ENCODE measurements at places on chromosomes 3 and 15. TPM values are rescaled to one million over a fixed set of nuclear protein-coding genes. Genes with fewer than 3 reads are reported as not detected.

- DNase-seq, result no peak
These were observed 49.0 kb downstream of the MSL2 start for GRCh38 chr3:136146981-136147729.

DNA sequence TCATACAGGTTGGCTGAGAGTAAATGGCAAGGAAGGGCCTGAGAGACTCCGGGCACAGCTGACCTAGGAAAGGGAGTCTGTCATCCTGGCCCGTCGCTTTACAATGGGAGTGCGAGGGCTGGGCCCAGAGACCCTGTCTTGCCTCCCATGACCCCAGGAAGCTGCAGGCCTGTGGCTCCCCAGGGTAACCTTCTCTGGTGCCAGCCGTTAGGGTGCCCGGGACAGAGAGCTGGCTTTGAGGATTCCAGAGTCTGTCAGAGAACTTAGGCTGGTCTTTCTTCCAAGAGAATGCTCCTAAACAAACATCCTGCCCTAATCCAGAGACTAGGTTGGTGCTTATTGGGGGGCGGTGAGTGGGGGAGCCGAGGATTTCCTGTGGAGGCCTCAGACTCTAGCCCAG, 18.5 kb downstream of the ZNF710 start:
- DNase-seq, result no peak

The LRRN1 gene
- total RNA-seq, result 0.17 TPM

GRCh38 chr15:88231909-88232644, 24.5 kb downstream of the NTRK3 start:
- DNase-seq, result no peak

- DNase-seq, result no peak
These were observed 17.1 kb downstream of the TPM1 start for GRCh38 chr15:63059573-63060216.

GRCh38 chr3:158381262-158381868, 189.6 kb upstream of the MLF1 start:
- DNase-seq, result no peak

GRCh38 chr15:39127925-39128617, 452.8 kb upstream of the THBS1 start:
- no peak for DNase-seq

DNA sequence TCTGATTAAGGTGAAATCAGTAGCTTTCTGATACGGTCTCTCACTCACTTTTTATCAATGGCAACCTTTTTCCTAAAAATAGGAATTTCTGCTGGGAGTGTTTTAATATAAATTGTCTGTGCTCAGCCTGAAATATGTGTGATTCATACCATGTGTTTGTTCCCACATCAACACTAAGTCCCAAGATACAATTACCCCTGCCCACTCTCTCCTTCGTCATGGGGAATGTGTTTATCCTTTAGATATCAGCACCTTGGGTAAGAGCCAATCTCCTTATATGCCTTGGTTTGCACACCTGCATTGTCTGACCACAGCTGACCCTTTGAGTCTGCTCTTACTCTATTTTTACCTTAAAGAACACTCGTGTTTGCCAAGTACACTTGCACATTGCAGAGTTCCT, 356.4 kb downstream of the LPP start:
- DNase-seq, result no peak

The LAMB2 gene
- 179 TPM for total RNA-seq

DNA sequence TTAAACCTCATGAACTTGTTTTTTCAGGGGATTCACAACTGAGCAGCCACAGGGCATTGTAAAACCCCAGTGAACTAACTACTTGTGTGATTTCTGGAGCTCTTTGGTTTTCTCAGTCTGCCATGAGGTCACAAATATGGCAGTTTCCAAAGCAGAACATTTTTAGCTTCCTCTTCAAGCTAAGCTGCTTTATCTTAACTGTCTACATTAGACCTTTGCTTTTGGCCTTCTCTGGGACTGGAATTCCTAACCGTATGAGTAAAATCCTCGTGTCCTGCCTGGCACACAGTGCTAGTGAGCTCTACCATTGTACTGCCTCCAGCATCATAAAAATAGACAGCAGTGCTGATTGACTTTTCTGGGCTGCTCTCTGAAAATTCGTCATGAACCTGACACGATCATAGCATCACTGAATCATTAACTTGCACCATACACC, 22.1 kb downstream of the CDIN1 start:
- no peak for DNase-seq

The SLC6A1 gene
- 70.1 TPM for total RNA-seq

- no peak for DNase-seq
These were observed 878.6 kb upstream of the NR2F2 start for GRCh38 chr15:95451938-95452337.

DNA sequence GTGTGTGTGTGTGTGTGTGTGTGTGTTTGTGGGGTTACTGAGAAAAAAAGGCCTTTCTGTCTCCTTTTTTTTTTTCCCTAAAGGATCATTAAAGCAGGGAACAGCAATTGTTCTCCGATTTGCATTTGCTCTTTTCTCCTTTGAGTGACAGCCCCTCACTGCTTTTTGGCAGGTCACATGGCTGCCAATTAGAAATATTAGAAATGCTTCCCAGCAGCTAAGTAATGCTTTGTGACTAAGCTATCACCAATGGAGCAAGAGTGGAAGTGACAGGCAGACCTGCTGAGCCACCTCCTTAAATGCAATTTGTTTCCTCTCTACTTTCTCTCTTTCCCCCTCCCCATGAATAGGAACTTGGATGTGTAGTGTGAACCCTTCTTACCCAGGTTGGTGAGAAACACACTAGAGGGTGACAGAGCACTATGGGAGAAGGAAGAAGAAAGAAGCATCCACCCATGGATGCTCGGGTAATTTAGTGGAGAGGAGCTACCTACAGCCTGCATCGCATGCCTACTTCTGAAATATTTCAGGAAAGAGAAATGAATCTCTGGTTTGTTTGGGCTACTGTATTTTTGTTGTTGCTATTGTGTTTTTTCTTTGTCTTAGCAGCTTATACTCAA, 165.2 kb upstream of the PDZRN3 start:
- no peak for DNase-seq

DNA sequence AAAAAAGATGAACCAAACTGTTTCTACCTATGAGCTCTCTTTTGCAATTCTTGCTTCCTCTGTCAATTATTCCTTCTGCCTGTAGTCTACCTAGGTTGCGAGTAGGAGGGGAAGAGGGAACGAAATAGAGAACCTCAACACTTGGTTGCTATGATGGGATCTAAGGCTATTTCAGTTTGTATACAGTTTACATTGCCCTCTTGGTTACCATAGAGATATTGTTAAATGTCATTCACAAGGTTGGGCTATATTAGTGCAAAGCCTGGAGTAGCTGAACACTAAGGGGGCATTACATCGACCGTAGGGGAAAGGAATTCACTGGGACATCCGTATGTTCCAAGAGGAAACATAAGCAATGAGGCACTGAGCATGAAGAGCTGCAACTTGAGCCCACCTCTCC, 276.9 kb downstream of the GBE1 start:
- DNase-seq, result no peak

DNA sequence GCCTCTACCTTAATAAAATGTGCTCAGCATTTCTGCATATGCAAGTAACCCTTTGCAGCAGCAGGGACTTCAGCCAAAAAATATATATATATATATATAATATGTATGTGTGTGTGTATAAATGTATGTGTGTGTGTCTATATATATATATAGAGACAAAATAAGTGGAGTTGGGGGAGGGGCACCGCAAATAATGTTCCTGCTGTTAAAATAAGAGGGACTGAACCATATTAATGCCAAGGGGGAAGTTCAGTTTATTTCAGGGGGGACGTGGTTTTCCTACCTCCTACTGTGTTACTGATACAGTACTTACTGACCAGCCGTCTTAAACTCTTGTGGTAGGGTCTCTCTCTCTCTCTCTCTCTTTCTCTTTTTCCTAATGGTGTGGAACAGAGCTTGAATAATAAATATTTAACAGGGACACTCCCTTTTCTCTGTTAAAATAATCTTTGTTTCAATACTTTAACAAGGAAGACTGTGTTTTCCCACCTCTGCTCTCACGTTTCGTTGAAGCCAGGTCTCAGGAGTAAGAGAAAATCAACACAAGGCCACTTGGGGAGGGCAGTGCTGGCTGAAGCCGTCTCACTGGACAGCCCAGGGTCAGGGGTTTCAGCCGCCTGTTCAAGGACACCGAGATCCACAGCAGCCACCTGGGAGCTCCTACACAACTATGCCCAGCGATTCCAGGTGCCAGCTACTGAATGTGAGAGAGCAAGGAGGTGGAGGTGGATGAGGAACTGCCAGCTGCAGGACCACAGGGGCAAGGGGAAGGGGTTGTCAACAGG, 42.8 kb upstream of the ADAMTSL3 start:
- DNase-seq, result no peak

The NMNAT3 gene
- 1.7 TPM for total RNA-seq

GRCh38 chr15:73870700-73871408, 2.5 kb upstream of the TBC1D21 start:
- peak; percentile 74 for DNase-seq

GRCh38 chr3:32956750-32957570, 5.5 kb downstream of the CCR4 start:
- DNase-seq, result no peak

GRCh38 chr3:160613661-160614060, 48.3 kb upstream of the KPNA4 start:
- no peak for DNase-seq

- no peak for DNase-seq
These were observed 23.9 kb downstream of the ANO10 start for GRCh38 chr3:43597961-43598360.

The LMCD1 gene
- total RNA-seq, result 4.8 TPM

GRCh38 chr3:85313380-85313779, 354.6 kb downstream of the CADM2 start:
- no peak for DNase-seq

The ZPLD1 gene
- total RNA-seq, result 0.07 TPM

- DNase-seq, result no peak
These were observed 44.7 kb downstream of the TCF12 start for GRCh38 chr15:56963126-56963525.

DNA sequence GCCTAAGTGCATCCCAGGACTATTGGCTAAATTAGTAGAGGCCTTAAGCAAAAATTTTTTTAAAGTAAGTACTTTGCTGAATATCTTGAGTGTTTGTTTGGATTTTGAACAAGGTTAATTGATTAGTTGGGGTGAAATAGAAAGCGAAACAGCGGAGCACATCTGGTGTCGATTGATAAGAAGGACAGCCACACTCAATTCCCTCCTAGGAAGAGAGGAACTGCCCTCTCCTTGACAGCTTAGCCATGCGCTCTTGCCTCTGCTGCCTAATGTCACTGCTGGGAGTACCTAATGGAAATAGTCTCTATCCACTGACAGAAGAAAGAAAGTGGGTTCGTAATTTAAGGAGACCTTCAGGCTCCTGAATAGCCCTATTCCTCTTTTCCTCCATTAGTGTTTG, 943.6 kb downstream of the DIPK2A start:
- DNase-seq, result no peak

DNA sequence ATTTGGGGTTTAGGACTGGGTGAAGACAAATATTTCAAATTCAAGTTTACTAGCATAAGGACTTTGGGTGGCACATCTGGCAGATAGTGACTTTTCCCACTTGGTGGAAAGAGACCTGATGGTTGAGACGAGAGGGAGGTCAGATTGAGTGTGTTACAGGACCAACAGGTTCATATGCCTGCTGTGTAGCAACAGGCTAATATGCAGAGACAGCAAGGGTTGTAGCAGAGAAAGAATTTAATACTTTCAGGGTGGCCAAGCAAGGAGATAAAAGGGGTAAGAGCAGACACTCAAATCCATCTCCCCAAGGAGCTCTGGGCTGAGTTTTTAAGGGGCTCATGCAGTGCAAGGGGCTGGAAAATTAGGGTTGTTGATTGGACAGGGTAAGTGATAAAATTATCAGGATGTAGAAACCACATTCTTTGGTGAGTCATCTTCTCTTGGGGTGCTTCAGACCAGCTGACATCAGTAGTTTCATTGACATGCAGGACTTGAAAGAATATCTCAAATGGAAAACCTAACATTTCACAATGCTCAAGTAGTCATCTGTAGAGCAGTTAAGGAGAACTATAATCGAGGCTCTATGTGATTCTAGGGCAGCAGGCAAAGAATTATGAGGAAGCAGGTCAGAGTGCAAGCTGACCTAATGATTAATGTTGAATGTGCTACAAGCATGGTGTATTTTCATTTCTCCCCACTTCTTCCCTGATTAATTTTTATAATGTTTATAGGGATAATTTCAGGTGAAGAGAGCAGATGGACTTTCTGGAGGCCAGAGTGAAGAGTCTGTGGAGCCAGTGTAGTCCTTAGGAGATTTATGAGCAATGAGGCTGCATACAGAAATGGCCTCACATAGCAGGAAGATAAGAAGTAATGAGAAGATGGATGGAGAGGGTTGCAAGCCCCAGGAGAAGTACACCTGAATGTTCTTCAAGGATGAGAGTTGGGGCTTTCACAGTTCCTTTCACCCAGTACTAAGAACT, 13.7 kb downstream of the FOXB1 start:
- no peak for DNase-seq

The ZNF660 gene
- total RNA-seq, result 0.82 TPM

- DNase-seq, result no peak
These were observed 61.6 kb downstream of the LRTM1 start for GRCh38 chr3:54866251-54866650.

GRCh38 chr15:67176195-67176971, 78.1 kb downstream of the AAGAB start:
- no peak for DNase-seq

The TMEM108 gene
- total RNA-seq, result 0.20 TPM

DNA sequence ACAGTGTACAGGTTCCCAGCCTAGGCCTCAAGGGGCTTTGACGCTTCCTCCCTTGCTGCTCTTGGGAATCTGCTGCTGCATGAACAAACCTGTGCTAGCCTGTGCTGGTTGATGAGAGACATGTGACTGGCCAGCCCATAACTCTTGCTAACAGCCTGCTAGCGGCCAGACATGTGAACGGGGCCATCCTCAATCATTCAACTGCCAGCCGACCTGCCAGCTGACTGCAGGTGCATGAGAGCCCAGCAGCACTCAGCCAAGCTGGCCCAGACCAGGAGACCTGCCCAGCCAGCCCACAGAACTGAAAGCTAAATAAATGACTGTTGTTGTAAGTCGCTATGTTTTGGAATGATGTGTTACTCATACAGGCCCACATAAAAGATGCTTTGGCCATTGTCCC, 82.4 kb upstream of the DLG1 start:
- DNase-seq, result no peak

GRCh38 chr15:80060356-80061006, 1.0 kb downstream of the ZFAND6 start:
- peak; percentile 59 for DNase-seq

- no peak for DNase-seq
These were observed 1.8 kb upstream of the TGFBR2 start for GRCh38 chr3:30604558-30604957.

DNA sequence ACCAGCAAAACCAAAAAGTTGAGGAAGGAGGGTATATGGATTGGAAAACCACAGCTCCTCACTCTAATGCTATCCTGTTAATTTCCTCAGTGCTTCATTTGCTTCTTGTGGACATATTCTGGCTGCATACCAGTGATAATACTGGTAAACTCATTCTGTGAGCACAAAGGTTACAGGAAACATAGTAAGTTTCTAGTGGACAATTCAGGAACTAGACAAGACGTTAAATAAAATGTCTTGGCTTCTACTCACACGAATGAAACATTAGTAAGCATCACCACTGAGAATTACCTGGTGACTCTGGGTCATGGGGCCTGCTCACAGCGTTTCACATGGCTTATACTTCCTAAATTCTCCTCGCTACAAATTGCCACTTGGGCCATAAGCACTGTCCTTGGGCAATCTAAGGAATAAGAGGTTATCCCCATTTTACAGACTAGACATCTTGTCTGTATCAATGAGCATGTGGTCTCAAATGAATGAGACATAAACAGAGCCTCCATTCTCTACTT, 20.1 kb upstream of the PPIB start:
- DNase-seq, result no peak

- no peak for DNase-seq
These were observed 14.2 kb upstream of the ULK3 start for GRCh38 chr15:74857082-74857655.

- DNase-seq, result no peak
These were observed 57.0 kb downstream of the TMCC1 start for GRCh38 chr3:129836381-129837064.
